ENCODE measurements at places on chromosomes 6 and 20. TPM values are rescaled to one million over a fixed set of nuclear protein-coding genes. Genes with fewer than 3 reads are reported as not detected.

- no peak for DNase-seq
These were observed 5.0 kb downstream of the TNFRSF6B start for GRCh38 chr20:63701329-63702035.

GRCh38 chr6:108974201-108974600, 120.4 kb downstream of the SESN1 start:
- no peak for DNase-seq

GRCh38 chr6:11009353-11009752, 34.8 kb downstream of the ELOVL2 start:
- no peak for DNase-seq

DNA sequence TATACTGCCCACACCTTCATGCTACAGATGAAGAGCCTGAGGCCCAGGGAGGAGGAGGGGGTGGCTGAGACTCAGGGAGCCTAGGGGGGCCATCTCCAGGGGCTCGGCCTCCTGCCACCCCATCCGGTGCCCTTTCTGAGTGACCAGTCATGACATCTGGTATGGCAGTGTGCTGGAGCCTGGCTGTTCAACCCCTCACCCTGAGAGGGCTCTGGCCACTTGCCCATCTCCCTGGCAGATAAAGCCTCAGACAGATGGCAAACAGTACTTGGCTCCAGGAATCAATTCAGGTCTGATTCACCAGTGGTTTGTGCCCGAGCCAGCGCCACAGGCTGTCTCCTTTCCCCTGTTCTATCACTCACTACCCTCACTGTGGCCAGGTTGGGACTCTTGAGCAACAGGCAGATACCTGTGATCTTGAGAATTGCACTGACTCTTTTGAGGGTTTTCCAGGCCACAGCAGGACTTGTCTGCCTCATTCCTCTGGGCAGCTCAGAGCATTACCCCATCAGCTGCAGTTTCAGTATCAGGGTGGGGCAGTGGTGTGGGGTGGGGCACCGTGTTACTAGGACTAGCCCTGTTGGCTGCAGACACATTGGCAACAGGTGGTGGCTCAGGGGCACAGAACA, 22.8 kb downstream of the SRSF3 start:
- DNase-seq, result no peak

GRCh38 chr20:24948939-24949679, at the start of gene CST7:
Gene CST7, plus strand, starts transcription at chr20:24949269. Its CDS starts 237 bp downstream, at chr20:24949506.
- DNase-seq, result no peak

GRCh38 chr6:153215242-153215641, 84.2 kb upstream of the RGS17 start:
- no peak for DNase-seq

DNA sequence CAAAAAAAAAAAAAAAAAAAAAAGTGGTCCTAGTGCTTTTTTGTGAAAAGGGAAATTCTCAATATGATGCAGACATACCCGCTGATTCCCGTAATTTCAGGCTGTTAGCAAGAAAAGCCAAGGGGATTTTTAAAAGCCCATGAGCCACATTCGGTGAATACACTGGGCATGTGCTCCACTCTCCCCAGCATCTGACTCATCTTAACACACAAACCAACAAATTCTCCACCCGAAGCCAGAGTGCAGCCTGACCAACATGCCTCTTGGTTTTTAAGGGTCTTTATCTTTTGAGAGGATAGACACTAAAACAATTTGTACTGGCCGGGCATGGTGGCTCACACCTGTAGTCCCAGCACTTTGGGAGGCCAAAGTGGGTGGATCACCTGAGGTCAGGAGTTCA, 45.5 kb upstream of the CD83 start:
- no peak for DNase-seq

GRCh38 chr6:42726026-42726425, 3.6 kb upstream of the PRPH2 start:
- DNase-seq, result no peak

DNA sequence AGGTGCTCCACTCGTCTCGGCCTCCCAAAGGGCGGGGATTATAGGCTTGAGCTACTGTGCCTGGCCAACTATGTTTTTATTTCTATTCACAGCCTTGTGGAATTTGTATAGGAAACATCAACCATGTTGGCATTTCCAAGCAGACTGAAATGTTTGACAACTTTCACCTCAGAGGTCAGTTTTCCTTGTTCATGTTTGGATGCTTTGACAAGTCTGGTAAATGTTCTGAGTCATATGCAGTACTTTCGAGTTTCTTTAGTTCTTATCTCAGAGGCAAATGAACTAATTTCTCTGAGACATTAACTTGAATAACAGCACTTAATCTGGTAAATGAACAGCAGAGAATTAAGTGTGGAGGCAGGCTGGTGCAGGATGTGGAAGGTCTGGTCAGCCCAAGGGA, 373.4 kb upstream of the SYNCRIP start:
- DNase-seq, result no peak

- no peak for DNase-seq
These were observed 3.0 kb downstream of the DEFB115 start for GRCh38 chr20:31260326-31260932.

Gene BHLHE23
- total RNA-seq, result 0.38 TPM

Gene DPPA5
- 1.5 TPM for total RNA-seq

Gene DAAM2
- total RNA-seq, result 2.9 TPM
